Ureter (tissue), 1 donor: ENCODE measurements at places on chromosomes 12 and 14.
A peak's percentile ranks its signal among the peaks of the same experiment; 100 is the strongest.

GRCh38 chr12:112986291-112986800 is 8.0 kb downstream of the OAS2 start:
- DNase-seq, result no peak

GRCh38 chr12:53413485-53414204 is 10.0 kb upstream of the AMHR2 start:
- DNase-seq, result no peak

GRCh38 chr12:10673659-10674384 is at the start of gene STYK1:
STYK1 (minus strand) TSS chr12:10674052; CDS start chr12:10634618, 39,434 bp downstream.
- peak; percentile 83 for DNase-seq

GRCh38 chr12:63968673-63969072 is 124.2 kb downstream of the SRGAP1 start:
- DNase-seq, result no peak

- no peak for DNase-seq
Measured at GRCh38 chr12:89210277-89210676, 142.0 kb downstream of the DUSP6 start.

- no peak for DNase-seq
Measured at GRCh38 chr12:108619369-108620160, 14.1 kb downstream of the SELPLG start.

GRCh38 chr14:87264272-87264785 is 728.7 kb downstream of the GALC start:
- DNase-seq, result no peak

- DNase-seq, result no peak
Measured at GRCh38 chr12:72077111-72077820, 138.6 kb downstream of the TPH2 start.
